NCI-H2171 (cell line): ENCODE measurements at places on chromosomes 7 and 10.
A peak's percentile ranks its signal among the peaks of the same experiment; 100 is the strongest.

GRCh38 chr10:21514129-21514817, 11.2 kb downstream of the SKIDA1 start:
- no peak for DNase-seq

DNA sequence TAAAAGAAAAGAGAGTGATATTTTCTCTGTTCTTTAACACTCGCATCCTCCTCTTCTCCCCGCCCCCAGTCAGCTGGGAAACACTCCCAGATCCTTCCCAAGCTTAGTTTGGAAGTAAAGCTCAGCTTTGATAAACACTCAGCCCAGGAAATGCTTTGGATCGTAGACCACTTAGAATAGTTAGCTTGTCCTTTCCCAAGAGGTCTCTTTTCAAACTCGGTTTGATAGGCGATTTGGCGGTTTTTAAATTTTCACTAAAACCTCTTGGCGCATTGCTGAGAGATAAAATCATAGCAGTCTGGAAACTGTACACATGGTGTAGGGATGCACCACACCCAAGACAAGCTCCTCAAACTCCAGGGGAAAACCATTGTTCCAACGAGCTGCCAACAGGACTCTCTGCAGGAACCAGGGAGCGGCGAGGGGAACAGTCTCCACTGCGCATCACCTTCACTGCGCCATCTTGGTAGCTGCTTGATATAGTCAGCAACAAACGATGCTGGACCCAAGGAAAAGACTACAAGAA, 22.3 kb downstream of the SMURF1 start:
- no peak for DNase-seq

- no peak for DNase-seq
These were observed 155.5 kb downstream of the CDK14 start for GRCh38 chr7:90751595-90751994.

DNA sequence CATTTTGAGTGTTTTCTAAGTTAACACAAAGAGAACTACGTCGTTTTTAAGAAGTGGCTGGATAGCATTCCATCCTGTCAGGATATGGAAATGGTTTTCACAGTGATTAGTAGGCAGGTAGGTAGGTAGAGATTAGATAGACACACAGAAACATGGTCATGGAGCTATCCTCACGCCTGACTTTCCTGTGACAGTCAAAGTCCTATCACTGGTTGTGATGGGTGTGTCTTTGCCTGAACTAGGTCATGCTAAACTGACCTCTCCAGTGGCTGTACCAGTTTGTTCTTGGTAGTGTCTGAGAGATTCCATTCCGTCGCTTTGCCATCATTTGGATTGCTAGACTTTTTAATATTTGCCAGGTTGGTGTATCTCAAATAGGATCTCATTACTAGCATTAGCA, 28.2 kb downstream of the FKBP6 start:
- DNase-seq = no peak

GRCh38 chr7:116354171-116354545, 143.8 kb downstream of the TES start:
- DNase-seq = no peak

GRCh38 chr10:110634527-110635209, 9.5 kb upstream of the RBM20 start:
- DNase-seq = peak; percentile 23
